Ascending aorta (tissue), 2 donors: ENCODE measurements at places on chromosomes 5 and 9. TPM values are rescaled to one million over a fixed set of nuclear protein-coding genes. Genes with fewer than 3 reads are reported as not detected.

GRCh38 chr9:98925956-98926355 is 17.8 kb upstream of the COL15A1 start:
- H3K27ac ChIP-seq = no peak overlapping the region
- H3K27me3 ChIP-seq = no peaks in the 10 kb centered on the region
- H3K36me3 ChIP-seq = no peaks in the 10 kb centered on the region
- no peak for DNase-seq

SAXO1 gene
- total RNA-seq = 0.11 TPM

- H3K4me1 ChIP-seq = no peaks in the 10 kb centered on the region
- no peak overlapping the region for H3K27ac ChIP-seq
Observed at GRCh38 chr5:43225649-43226245, 33.7 kb downstream of the NIM1K start.

GSN gene
- total RNA-seq = 3,012 TPM

- no peaks in the 10 kb centered on the region for H3K4me1 ChIP-seq
- H3K27ac ChIP-seq = no peak overlapping the region
- no peak for DNase-seq
- no peaks in the 10 kb centered on the region for H3K27me3 ChIP-seq
- peaks cover 32% of the 10 kb centered on the region for H3K36me3 ChIP-seq
- H3K4me3 ChIP-seq = no peak overlapping the region
Observed at GRCh38 chr5:176486189-176486757, 38.1 kb downstream of the FAF2 start.

GRCh38 chr5:179123491-179124272 is 63.5 kb downstream of the ZNF354C start:
- no peaks in the 10 kb centered on the region for H3K4me1 ChIP-seq
- DNase-seq = peak; percentile 55
- no peak overlapping the region for H3K4me3 ChIP-seq
- no peaks in the 10 kb centered on the region for H3K27me3 ChIP-seq

DNA sequence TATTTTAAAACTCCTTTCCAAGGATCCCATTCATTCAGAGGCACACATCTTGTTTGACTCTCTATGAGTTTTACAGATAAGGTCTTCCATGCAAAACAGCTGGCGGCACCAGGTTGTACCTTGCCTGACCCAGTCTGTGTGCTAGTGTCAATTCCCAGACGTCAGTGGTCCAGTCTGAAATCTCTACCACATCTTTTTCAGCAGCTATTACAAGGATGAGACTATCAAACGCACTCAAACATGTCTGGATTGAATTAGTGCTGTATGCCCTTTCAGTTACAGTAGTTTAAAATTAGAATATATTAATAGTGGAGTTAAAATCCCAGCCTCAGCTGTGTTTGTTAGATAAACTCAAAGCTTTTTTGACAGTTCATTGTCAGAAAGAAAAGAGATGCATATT is 11.7 kb downstream of the CDC14B start:
- H3K36me3 ChIP-seq = no peaks in the 10 kb centered on the region
- no peaks in the 10 kb centered on the region for H3K4me1 ChIP-seq
- no peak overlapping the region for H3K4me3 ChIP-seq

- H3K36me3 ChIP-seq = no peaks in the 10 kb centered on the region
- H3K27ac ChIP-seq = no peak overlapping the region
- DNase-seq = no peak
- no peaks in the 10 kb centered on the region for H3K27me3 ChIP-seq
- H3K4me3 ChIP-seq = no peak overlapping the region
- no peaks in the 10 kb centered on the region for H3K4me1 ChIP-seq
Observed at GRCh38 chr5:71697967-71698366, 21.1 kb upstream of the CARTPT start.

DNA sequence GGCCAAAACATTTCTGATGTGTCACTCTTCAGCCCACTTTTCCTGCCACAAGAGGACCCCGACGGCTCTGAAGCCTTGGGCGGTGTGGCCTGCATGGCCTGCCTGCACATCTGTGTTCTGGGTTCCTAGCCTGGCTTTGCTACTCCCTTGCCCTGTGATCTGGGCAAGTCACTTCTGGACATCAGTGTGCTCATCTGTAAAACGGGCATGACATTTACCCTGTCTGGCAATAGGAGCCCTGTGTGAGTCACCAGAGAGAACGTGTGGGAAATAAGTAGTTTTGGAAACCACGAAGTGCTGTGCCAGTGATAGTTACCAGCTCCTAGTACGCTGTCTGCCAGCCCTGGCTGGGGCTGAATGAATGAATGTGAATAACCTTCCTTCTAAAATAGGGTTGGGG is 90.8 kb downstream of the MACROH2A1 start:
- H3K27ac ChIP-seq = no peak overlapping the region
- no peak overlapping the region for H3K4me3 ChIP-seq
- no peaks in the 10 kb centered on the region for H3K27me3 ChIP-seq
- H3K36me3 ChIP-seq = no peaks in the 10 kb centered on the region

DNA sequence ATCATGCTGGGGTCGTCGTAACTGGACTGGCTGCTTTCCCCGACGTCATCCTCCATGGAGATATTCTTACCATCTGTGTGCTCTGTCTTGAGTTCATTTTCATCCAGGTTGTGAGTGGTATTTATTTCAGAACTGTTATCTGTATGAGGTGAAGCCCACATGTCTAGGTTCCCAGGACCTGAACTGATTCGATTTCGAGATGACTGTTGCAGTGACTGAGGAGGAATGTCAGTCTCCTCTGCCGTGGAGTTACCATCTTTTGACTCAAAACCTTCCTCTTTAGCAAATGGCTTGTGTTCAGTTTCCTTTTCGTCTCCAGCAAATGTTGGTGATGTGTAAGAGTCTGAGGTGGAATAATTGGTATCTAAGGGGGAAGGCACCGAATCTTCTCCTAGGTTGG is 55.2 kb upstream of the PCA3 start:
- DNase-seq = no peak
- peaks cover 71% of the 10 kb centered on the region for H3K36me3 ChIP-seq
- H3K27me3 ChIP-seq = no peaks in the 10 kb centered on the region
- no peak overlapping the region for H3K4me3 ChIP-seq

ANKRD34B gene
- total RNA-seq = not detected

GRCh38 chr5:140319833-140320232 is 16.9 kb upstream of the PFDN1 start:
- H3K4me1 ChIP-seq = peaks cover 12% of the 10 kb centered on the region
- H3K27ac ChIP-seq = no peak overlapping the region
- no peaks in the 10 kb centered on the region for H3K36me3 ChIP-seq
- H3K27me3 ChIP-seq = no peaks in the 10 kb centered on the region
- H3K4me3 ChIP-seq = no peak overlapping the region
- DNase-seq = peak; percentile 8

SOHLH1 gene
- total RNA-seq = not detected

DNA sequence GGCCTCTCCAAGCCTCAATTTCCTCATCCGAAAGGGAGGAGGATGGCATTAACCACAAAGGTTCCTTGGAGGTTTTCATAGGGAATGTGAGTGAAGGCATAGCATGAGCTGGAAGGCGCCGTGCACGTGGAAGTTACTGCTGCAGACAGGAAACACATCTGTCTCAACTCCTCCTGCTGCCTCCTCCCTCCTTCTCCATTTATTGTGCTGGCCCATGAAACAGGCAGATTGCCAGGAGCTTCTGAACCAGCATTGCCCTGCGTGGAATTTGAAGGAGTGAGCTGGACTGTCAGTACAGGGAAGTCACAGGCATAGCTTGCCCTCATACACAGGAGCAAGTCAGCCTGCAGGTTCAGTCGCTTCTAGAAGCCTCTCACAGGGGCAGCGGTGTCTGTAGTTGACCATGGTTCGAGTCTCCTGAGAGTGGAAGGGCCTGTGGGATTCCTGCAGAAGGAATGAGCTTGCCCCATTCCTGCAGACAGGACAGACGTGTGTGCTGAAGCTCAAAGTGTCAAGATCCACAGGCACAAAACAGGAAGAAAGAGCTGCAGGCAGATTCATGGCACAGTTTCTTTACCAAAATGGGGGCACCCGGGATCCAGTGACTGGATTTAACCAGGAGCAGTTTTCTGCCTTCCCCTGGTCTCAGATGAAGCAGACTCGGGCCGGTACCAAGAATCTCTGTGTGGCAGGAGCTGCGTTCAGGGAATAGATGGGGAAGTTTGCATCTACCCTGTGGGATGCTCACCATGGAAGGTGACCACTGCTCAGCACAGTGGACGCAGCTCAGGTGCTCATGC is 48.7 kb upstream of the CTSL start:
- H3K4me1 ChIP-seq = no peaks in the 10 kb centered on the region
- no peak overlapping the region for H3K4me3 ChIP-seq
- no peak overlapping the region for H3K27ac ChIP-seq
- no peaks in the 10 kb centered on the region for H3K27me3 ChIP-seq

DNA sequence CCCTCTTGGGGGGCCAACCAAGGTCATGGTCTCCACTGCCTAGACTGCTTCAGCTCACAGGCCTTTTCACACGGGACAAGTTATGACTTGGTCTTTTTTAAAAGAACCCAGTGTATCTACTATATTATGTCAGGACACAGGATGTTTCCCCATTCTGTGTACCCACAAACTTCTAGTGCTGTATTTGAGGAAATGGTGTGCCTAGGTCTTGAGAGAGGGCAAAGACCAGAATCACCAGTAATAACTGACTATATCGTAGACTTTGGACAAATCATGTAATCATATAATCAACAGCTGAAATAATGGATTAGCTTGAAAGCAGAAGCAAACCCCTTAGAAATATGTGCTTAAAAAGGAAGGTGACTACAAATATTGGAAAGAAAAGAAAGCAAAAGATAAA is 133.3 kb downstream of the ARL15 start:
- no peak overlapping the region for H3K4me3 ChIP-seq
- H3K27me3 ChIP-seq = no peaks in the 10 kb centered on the region
- peak overlapping the region; percentile 50 for H3K27ac ChIP-seq

GRCh38 chr5:8333977-8334376 is 465.0 kb downstream of the MTRR start:
- H3K4me3 ChIP-seq = no peak overlapping the region
- H3K27me3 ChIP-seq = no peaks in the 10 kb centered on the region
- DNase-seq = no peak
- no peaks in the 10 kb centered on the region for H3K36me3 ChIP-seq
- no peaks in the 10 kb centered on the region for H3K4me1 ChIP-seq
- H3K27ac ChIP-seq = no peak overlapping the region

FCN2 gene
- not detected for total RNA-seq

ITK gene
- 0.43 TPM for total RNA-seq

- no peak overlapping the region for H3K27ac ChIP-seq
- no peak for DNase-seq
- no peaks in the 10 kb centered on the region for H3K27me3 ChIP-seq
- H3K4me3 ChIP-seq = no peak overlapping the region
- peaks cover 5% of the 10 kb centered on the region for H3K4me1 ChIP-seq
- H3K36me3 ChIP-seq = no peaks in the 10 kb centered on the region
Observed at GRCh38 chr9:16306586-16306985, 563.9 kb downstream of the BNC2 start.

ST6GALNAC6 gene
- 172 TPM for total RNA-seq

- H3K27ac ChIP-seq = no peak overlapping the region
- H3K27me3 ChIP-seq = no peaks in the 10 kb centered on the region
- H3K4me3 ChIP-seq = no peak overlapping the region
Observed at GRCh38 chr5:96838201-96839070, 30.7 kb upstream of the ERAP1 start.

DNA sequence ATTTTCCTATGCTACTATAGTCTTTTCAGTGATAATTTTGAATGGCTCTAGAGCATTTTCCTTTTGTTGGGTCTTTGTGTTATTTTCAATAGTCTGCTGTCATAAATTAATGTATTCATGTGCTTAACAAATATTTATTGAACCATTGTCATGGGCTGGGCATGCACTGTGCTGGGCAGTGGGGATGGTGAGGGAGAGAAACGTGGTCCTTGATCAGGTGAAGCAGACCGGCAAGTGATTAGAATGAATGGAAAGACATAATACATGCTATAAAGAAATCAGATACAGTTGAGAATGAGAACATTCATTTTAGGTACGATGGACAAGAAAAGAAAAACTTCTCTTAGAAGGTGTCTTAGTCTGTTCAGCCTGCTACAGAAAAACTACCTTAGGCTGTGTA is 66.1 kb downstream of the KIF4B start:
- no peaks in the 10 kb centered on the region for H3K4me1 ChIP-seq
- H3K36me3 ChIP-seq = no peaks in the 10 kb centered on the region
- H3K4me3 ChIP-seq = no peak overlapping the region
- H3K27me3 ChIP-seq = no peaks in the 10 kb centered on the region
- DNase-seq = no peak

GRCh38 chr9:26813247-26813646 is 79.4 kb downstream of the CAAP1 start:
- H3K4me3 ChIP-seq = no peak overlapping the region
- no peak for DNase-seq
- H3K4me1 ChIP-seq = no peaks in the 10 kb centered on the region
- H3K27ac ChIP-seq = no peak overlapping the region
- no peaks in the 10 kb centered on the region for H3K27me3 ChIP-seq

GRCh38 chr5:139979943-139980342 is 63.2 kb downstream of the NRG2 start:
- H3K4me1 ChIP-seq = no peaks in the 10 kb centered on the region
- no peak overlapping the region for H3K27ac ChIP-seq

LRRC19 gene
- not detected for total RNA-seq

DNA sequence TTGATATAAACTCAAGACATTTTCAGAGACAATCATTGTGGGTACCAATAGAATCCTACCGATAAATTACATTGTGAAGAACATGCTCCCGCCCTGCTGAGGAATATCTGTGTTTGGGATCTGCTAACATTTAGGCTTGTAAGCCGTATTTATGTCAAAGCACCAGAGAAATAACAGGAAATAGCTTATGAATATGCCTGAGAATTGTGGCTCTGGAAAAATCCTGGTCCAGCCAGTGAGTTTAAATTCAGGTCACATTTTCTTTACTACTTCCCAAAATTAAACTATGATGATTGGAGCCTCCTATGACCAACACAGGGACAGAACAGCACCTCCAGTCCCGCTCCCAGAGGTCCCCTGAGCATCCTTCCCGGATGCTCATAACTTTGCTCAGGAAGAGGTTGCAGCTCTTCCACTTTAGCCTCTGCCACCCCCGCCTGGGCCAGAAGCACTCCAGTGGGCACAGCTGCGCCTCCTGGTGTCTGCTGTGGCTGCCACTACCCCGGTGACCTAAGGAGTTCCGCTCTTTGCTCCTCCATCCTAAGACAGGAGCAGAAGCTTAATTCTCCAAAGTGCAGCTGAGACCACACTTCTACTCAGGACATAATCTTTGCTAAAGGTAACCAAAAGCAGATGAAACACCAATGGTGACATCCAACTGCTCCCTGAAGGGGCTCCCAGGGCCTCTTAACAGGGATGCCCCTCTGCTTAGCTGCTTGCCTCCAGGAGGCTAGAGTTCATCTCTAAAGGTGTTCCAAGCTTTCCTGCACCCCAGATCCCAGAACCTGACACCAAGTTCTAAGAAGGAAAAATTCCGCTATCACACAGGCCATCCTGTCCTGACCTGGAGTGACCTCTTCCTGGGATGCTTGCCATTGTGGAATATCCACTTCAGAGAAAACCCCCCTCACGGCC is 58.8 kb downstream of the SLC1A1 start:
- no peaks in the 10 kb centered on the region for H3K4me1 ChIP-seq
- no peak overlapping the region for H3K27ac ChIP-seq
- no peaks in the 10 kb centered on the region for H3K27me3 ChIP-seq
- H3K36me3 ChIP-seq = no peaks in the 10 kb centered on the region
- H3K4me3 ChIP-seq = no peak overlapping the region
- DNase-seq = no peak

QRFP gene
- total RNA-seq = not detected

GRCh38 chr5:171432076-171432475 is 12.6 kb downstream of the FGF18 start:
- H3K4me3 ChIP-seq = no peak overlapping the region
- H3K36me3 ChIP-seq = no peaks in the 10 kb centered on the region
- H3K27me3 ChIP-seq = no peaks in the 10 kb centered on the region
- no peaks in the 10 kb centered on the region for H3K4me1 ChIP-seq
- DNase-seq = no peak

GRCh38 chr9:127112735-127113161 is 9.7 kb downstream of the ANGPTL2 start:
- no peaks in the 10 kb centered on the region for H3K36me3 ChIP-seq
- no peak for DNase-seq
- no peak overlapping the region for H3K4me3 ChIP-seq
- no peak overlapping the region for H3K27ac ChIP-seq
- H3K27me3 ChIP-seq = no peaks in the 10 kb centered on the region
